ENCODE measurements at places on chromosomes 3 and 15.

GRCh38 chr15:33309602-33310276 is 1.0 kb upstream of the RYR3 start:
- no peak for DNase-seq

DNA sequence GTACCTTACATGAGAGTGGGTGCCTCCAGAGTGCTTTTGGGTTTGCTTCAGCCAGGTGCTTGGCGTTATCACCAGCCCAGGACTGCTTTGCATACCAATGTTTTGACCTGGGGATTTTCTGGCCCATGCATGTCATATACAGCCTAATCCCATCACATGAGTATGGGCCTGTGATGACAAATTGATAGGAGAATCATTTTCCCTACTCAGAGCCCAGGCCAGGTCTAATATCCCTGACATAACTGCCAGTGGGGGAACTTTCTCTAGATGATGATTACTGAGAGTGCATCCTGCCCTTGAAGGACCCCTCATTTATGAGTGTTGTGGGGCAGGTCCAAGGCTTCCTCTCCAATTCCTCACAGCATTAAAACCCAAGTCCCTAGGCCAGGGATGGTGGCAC is 197.5 kb upstream of the LYSMD4 start:
- no peak for DNase-seq

DNA sequence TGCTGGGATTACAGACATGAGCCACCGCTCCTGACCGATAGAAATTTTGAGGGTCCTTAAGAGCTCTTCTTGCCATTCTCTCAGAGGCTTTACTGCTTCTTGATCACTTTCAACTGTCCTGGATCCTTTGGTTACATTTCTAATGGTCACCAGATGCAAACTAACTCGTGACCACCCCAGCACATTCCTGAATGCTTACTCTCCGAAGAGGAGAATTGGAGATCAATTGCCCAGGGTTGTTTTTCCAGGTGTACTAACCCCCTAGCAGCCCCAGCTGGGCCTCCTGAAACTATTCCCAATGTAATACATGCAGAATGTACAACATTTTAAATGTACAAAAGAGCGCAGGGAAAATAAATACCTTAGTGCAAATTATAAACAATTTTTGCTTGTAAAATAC is 65.1 kb upstream of the TBL1XR1 start:
- no peak for DNase-seq

- DNase-seq = no peak
Measured at GRCh38 chr3:20376665-20377217, 190.7 kb upstream of the SGO1 start.

DNA sequence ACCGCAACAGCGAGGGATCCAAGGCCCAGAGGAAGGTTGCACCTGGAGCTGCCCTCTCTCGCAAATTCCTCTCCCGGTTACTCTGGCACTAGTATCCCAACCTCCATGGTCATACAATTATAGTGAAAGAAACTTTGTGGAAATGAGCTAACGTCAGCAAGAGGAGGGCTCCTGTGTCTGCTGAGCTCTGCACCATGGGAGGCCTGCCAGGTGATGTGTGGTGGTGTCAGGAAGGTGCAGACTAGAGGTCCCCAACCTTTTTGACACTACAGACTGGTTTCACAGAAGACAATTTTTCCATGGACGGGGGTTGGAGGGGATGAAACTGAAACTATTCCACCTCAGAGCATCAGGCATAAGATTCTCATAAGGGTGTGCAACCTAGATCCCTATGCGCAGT is 13.2 kb upstream of the IQCF6 start:
- DNase-seq = no peak

DNA sequence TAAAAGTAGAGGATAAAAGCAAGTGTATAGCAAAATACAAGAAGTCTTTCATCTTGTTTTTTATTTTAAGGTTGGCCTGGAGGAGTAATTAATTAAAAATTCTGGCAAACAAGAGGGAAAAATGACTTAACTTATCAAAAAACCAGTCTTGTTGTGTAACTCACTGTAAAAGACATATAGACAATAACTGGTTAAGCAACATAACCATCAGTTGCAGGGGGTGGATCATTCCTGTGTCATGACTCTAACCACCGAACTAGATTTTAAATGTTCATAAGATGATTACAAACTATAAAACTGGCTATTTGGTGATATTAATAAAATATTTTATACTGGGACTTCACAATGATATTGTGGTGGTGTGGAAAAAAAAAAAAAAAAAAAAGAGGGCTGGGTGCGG is 130.6 kb downstream of the STAG1 start:
- peak; percentile 11 for DNase-seq

GRCh38 chr3:55541016-55541415 is 53.9 kb upstream of the WNT5A start:
- no peak for DNase-seq

DNA sequence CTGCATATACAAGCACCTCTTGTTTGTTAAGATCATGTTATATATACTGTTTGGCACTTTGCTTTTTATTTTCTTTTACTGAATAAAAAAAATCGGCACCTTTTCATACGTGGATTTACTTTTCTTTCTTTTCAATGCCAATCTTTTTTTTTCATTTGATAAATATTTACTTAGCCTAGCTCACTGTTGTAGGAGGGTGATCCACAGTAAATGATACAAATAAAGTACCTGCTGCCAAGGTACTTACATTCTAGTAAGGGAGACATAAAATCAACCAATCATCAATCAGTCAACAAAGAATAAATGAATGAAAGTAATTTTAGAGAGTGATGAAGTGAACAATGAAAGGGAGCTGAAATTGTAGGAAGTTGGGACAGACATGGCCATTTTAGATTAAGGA is 18.3 kb downstream of the GNB5 start:
- no peak for DNase-seq

GRCh38 chr15:39781967-39782302 is 706 bp downstream of the FSIP1 start:
- DNase-seq = no peak

- no peak for DNase-seq
Measured at GRCh38 chr15:98433856-98434255, 214.5 kb upstream of the IGF1R start.

- no peak for DNase-seq
Measured at GRCh38 chr15:25445412-25445811, 6.6 kb upstream of the UBE3A start.

DNA sequence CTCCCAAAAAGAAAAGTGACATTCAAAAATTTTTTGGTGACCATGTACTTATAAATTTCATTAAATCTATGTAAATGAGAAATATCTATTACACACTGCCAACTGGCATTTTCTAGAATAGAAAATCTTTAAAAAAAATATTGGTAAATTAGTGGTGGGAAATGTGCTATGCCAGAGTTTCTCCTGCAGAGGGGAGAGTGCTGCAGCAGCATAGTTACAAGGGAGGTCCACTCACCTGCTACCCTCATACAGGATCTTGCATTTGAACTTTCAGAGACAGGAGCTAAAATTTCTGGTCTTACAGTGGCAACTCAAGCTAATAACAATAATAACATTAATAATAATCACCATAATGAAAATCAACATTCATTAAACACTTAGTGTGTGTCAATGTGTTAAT is 459.6 kb downstream of the NSUN3 start:
- no peak for DNase-seq

DNA sequence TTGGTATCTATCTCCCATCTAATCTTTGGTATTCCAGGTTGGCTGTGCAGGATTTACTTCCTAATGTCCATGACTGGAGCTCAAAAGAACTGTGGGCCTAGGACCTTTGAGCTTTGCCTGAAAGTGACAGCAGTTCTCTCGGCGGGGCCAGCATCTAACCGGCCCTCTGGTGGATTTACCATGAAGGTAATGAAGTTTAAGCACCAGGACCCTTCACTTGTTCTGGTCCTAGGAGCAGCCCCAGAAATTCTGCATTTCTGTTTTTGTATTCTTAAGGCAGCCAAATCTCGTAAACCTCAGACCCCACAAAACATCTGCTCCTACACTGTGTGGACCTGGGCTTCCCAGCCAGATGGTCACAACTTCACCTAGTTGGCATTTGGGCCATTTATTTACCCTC is 13.0 kb downstream of the CALML4 start:
- no peak for DNase-seq

DNA sequence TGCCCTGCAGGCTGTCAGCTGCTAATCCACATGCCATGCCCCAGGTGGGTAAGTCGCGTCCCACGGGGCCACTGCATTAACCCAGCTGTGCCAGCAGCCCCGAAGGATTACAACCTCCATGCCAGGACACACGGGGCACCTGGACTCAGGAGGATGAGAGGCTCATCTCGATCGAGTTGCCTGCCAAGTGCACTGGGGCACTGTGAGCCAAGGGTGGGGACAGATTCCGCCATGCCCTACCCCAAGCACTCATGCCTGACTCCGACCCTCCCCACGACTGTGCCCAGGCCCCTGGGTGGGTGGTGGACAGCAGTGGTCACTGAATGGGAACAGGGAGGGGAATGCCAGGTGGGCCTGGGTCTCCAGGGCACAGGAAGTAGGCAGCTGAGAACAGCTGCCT is 20.7 kb upstream of the SNRPA1 start:
- no peak for DNase-seq

GRCh38 chr3:129233538-129233937 is 15.9 kb upstream of the COPG1 start:
- no peak for DNase-seq

DNA sequence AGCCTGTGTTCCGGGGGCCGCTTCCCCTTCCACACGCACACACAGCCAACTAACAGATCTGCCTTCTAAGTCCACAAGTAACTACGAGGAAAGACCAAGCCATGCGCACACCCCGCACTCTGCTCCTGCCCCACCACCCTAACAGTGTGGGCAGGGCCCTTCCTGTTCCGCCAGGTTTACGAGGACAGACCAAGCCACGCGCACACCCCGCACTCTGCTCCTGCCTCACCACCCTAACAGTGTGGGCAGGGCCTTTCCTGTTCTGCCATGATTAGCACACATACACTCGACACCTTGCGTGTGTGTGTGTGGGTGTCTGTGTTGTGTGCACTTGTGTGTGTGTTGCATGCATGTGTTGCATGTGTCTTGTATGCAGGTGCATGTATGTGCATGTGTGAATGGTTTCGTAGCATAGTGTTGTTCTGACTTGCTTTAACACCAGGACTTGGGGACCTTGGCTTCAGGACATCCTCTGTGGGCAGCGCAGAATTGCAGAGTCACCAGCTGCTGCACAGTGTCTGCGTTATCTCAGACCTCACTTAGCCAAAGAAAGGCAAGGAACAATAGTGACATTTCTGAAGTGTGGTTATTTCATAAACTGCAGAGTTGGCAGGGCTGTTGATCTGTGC is 114.4 kb downstream of the CHSY1 start:
- DNase-seq = no peak

GRCh38 chr15:89164712-89165211 is 56.6 kb downstream of the RLBP1 start:
- no peak for DNase-seq

- DNase-seq = no peak
Measured at GRCh38 chr3:65539616-65540015, 499.1 kb downstream of the MAGI1 start.

GRCh38 chr3:144921710-144922109 is 950.1 kb downstream of the DIPK2A start:
- no peak for DNase-seq

DNA sequence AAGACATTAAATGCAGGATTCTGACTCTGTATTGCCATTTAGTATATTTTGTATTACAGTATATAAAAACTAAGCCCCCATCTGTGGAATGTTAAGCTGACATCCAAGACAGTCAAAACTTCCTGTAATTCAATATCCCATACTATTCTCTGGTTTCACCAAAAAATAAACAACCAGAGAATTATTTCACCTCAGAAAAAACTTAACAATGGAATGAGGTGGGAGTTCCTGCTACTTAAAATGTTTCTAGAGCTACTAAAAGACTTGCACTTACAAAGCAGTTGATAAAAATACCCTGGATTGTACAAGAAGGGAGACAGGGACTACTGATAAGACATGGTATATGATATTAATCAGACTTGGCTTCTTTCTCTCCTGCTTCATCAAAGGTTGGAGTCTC is 8.3 kb downstream of the ARL13B start:
- no peak for DNase-seq

DNA sequence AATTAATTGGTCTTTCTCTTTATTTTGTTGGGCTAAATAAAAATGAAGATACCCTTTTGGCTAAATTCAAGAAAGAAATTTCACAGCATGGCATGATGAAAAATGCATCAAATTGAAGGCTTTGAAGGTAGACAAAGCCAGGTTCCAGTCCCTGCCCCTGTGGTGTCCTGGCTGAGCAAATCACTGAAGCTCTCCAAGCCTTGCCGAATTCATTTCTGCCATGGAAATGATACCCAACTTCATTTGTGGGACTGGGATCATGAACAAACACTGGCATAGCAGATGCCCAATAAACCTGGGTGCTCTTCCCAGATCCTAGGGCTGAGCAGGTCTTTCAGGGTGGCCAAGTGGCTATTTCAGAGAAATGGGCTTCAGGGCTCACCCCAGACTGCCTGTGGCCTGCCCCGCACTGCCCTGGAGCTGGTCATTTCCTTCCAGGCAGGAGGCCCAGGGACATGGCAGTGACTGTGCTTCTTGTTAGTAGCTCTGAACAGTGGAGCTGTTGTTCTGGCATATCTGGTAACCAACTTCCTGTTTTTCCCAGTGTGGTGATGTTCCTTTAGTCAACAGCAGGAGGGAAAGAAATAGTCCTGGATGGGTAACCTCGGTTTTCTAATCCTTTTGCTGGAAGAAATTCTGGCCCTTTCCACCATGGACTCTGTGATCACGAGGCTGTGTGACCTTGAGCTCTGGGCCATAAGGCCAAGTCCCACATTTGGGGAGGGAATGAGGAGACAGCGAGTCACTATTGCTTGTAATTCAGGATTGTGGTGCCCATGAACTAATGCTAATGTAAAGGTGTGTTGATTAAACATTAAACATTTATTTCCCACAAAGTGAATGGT is 47.6 kb downstream of the CTDSPL start:
- DNase-seq = no peak

- DNase-seq = no peak
Measured at GRCh38 chr3:128081226-128081625, 29.0 kb downstream of the SEC61A1 start.

GRCh38 chr3:152243301-152243711 is 25.4 kb upstream of the MBNL1 start:
- no peak for DNase-seq

- no peak for DNase-seq
Measured at GRCh38 chr3:14047027-14047426, 77.6 kb downstream of the CHCHD4 start.

DNA sequence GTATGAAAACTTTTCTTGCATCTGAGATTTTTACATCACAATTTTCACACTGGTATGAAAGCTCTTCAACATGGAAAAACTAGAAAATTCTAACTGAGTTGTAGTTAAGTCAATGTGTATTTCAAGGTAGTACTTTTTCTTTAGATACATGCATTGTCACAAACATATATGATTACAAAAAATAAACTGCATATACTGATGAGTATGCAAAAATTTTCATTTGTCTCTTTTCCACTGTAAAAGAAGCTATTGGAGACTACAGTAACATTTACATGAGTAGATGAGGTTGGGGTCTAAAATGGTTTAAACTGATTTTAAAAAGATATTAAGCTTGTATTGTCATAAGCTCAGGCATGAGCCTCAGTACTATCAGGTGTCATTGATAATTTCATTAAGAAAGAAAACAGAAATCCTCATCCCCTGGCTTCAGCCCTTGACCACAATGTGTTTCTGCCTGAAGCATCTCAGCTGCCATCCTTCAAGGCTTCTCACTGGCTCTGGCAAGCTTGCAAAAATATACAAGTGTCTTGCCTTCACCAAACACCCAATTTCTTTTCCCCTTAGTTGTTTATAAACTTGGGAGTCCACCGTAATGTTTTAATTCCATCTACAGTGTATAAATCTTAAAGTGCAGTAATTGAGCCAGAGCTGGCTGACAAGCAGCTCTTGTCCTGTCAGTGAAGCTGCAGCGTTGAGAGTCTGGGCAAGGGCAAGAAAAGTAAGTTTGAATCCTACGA is 71.9 kb downstream of the ALDH1A2 start:
- no peak for DNase-seq
